ENCODE measurements at places on chromosomes 6 and 20.

DNA sequence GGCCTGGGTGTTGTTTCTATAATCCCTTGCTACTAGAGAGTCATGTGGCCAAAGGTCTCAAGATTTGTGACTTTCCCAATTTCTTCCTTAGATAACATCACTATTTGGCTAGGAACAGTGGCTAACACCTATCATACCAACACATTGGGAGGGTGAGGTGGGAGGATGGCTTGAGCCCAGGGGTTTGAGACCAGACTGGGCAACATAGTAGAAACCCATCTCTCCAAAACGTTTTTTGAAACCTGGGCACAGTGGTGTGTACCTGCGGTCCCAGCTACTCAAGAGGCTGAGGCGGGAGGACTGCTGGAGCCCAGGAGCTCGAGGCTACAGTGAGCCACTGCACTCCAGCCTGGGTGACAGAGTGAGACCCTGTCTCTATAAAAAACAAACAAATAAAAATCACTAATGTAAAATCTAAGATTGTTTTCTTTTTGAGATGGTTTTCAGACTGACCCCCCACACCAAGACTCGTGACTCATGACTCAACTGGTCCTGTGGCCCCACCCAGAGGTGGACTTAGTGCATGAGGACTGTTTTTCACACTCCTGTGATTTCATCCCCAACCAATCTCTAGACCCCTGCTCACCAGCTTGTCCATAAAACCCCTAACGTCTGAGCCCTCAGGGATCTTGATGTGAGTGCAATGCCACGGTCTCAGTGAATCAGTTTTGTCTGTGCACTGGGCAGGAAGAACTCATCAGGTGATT is 48.3 kb upstream of the KIF16B start:
- no peak for DNase-seq

DNA sequence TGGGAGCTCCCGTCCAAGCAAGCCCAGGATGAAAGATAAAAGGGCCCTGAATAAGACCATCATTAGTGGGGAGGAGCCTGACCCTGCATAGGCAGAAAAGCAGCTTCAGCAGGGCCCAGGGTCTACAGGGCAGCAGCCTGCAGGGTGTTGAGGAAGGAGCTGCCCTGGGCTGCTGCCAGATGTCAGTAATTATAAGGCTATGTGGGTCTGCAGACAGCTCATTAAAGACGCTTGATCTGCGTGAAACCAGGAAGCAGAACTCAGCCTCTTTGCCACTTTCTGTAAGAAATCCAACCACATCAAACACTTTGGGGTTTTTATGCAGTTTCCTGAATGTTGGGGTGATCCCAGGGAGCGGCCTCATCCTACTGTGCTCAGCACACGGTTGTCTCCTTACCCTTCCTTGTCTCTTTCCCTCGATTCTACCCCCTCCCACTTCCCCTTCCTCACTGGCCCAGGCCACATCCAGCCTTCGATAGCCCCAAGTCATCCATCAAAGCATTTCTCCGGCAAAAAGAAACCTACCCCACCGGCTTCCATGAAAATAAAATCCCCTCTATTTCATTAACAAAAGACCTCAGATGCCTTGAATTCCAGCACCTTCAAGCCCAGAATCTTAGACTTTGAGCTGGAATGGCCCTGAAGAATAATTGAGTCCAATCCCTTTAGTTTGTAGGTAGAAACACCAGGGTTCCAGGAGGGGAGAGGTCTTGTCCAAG is 1.0 kb upstream of the TGM6 start:
- peak; percentile 37 for DNase-seq

- DNase-seq = no peak
Observed at GRCh38 chr6:138492113-138492512, 7.2 kb downstream of the NHSL1 start.

DNA sequence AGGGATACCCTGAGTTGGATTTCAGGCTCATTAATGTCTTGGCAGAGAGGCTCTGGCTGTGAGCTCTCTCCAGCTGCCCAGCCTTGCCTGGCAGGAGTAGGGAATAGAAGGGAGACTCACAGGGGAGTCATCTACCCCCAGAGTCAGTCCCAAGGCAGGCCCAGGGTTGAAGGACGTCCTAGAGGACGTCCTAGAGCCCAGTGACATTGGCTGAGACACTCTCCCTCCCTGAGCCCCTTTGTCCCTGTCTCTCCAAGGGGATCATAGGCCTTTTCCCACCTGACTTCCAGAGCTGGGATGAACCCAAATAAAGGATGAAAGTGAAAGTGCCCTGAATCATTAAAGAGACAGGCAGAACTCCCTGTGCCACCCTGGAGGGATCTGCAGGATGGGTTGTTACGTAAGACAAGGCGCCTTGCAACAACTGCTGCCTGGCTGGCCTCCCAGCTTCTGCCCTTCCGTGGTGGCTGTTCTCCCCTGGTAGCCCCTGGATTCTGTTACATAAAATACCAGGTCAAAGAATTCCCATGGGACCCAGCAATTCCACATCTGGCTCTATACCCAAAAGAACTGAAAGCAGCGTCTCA is 53.6 kb upstream of the SIRPA start:
- no peak for DNase-seq

DNA sequence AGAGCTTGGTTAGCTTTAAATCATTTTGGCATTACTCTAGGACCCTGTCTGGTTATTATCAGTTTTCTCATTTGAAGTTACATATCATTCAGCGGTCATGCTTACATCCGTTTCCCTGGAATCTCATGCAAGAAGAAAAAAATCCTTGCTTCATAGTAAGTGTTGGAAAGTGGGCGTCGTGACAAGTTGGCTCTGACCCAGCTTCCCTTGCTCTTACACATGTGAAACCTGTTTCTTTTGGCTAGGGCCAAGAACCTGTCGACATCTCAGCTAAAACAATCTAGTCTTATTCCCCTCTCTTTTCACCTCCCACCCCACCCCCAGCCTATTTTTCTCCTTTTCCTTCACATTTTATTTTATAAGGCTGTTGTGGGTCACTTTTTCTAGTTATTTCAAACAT is 45.5 kb downstream of the ANKS1A start:
- no peak for DNase-seq

- DNase-seq = no peak
Observed at GRCh38 chr20:48634641-48635040, 193.2 kb downstream of the PREX1 start.

Data from SK-N-DZ (cell line).